Activated gamma-delta T cell (primary cell): ENCODE measurements at places on chromosomes 3 and 15.

GRCh38 chr15:77578641-77579372 lies 53.9 kb downstream of the LINGO1 start:
- no peak for DNase-seq

- DNase-seq, result no peak
Observed at GRCh38 chr3:30042274-30042859, 564.0 kb upstream of the TGFBR2 start.

- DNase-seq, result no peak
Observed at GRCh38 chr3:70177881-70178645, 134.4 kb downstream of the MDFIC2 start.

DNA sequence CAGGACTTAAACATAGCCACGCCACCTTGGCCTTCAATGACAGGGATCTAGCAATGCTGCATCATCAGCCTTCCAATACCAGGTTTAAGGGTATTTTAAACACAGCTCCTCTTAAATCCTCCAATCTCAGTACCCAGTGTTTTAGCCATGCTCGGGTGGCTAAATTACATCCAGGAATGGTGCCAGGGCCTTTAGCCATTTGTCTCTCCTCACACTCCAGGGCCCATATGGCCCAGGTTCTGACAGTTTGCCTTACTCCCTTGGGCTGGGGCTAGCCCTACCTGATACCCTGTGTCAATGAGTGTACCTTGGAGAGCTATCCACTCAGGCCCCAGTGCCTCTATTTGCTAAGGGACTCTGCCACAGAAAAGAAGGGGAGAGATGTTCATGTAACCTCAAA lies 29.4 kb downstream of the ZNF589 start:
- DNase-seq, result no peak

DNA sequence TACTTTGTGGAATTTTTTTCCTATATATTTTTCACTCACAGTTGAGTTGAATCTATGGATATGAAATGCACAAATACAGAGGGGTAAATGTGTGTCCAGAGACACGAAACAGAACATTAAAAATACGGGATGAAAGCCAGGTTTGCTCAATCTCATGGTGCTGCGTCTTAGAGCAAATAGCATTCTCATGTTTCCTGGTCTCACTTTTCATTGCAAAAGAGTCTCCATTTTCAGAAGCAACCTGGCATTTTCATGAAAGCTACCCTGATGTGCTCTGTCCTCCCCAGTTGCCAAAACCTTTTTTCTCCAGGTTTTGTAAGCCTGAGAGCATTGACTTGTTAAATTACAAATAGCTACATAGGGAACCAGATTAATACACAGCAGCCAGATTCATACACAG lies 49.5 kb upstream of the MBNL1 start:
- DNase-seq, result no peak

- no peak for DNase-seq
Observed at GRCh38 chr15:92149029-92149428, 244.7 kb upstream of the ST8SIA2 start.

DNA sequence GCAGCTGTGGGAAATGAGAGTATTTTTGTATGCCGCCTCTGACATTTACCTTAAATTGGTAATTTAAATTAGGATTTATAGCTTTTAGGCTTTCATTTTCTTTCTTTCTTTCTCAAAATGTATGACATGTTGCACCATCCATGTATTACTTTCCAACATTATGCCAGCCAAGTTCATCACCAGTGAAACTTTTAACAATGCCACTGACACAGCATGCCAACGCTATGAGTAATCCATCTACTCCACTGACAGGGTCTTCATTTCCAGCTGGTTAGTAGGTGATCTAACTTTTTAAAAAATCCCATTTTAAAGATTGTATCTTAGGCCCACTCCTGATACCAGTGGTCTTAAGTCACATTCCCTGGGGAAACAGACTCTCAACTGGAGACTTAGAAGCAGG lies 21.8 kb upstream of the CLDN16 start:
- no peak for DNase-seq

DNA sequence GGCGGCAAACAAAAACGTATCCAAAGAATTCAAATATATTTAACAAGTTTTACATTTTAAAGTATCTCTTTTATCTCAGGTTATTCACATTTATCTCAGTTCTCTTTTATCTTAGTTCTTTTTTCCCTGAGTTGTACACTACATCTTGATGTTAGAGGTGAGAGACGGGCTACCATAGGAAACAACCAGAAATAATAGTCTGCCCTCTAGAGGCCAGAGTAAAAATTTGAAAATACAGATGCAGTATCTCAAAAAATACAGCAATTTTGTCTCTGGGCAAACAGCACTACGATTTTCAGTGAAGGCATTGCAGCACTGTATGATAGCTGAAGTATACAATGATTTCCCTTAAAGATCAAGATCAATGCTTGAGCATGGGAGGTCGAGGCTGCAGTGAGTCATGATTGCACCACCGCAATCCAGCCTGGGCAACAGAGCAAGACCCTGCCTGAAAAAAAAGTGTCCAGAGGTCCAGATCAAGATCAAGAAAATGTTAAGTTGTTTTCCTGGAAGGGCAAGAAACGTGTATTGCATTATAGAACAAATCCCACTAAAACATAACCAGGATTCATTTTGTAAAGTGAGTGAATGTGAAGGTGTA lies 82.6 kb upstream of the ATP11B start:
- DNase-seq, result no peak

- DNase-seq, result no peak
Observed at GRCh38 chr3:76134166-76134565, 348.8 kb upstream of the ZNF717 start.

- DNase-seq, result no peak
Observed at GRCh38 chr3:37240170-37240945, 66.0 kb upstream of the LRRFIP2 start.

GRCh38 chr3:27796365-27796875 lies 74.3 kb upstream of the EOMES start:
- no peak for DNase-seq

GRCh38 chr3:138588445-138588844 lies 5.6 kb downstream of the CEP70 start:
- no peak for DNase-seq

DNA sequence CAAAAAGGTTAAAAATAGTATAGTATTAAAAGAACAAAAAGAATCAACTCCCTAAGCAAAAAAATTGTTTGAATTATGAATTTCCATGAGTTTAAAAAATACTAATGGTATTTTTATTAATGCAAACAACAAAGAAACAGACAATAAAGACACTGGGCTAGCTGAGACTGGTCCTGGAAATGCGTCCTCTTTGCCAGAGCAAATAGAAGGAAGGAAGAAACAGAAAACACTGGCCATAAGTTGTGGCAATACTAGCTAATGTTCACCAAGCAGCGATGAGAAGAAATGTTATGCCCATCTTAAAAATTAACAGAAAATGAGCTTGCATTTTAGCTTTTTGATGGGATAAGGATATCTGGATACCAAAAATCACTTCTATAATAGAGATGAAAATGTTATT lies 88.6 kb downstream of the TBL1XR1 start:
- DNase-seq, result no peak

GRCh38 chr15:38374029-38374428 lies 79.9 kb upstream of the FAM98B start:
- no peak for DNase-seq
